NAMALWA (cell line): ENCODE measurements at places on chromosomes 4 and X.
A peak's percentile ranks its signal among the peaks of the same experiment; 100 is the strongest.

DNA sequence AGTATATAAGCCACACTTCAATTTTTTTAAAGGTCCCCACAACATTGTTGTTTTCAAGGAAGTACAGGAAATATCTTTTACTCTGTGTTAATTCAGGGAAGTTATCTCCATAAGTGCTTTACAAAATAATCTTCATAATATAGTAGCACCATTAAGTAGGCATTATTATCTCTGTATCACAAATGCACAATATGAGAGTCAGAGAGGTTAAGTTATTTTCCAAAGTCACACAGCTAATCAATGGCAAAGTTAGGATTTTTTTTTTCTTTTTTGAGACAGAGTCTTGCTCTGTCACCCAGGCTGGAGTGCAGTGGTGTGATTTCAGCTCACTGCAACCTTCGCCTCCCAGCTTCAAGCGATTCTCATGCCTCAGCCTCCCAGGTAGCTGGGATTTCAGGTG is 35.1 kb upstream of the PI4K2B start:
- no peak for DNase-seq

GRCh38 chr4:80103629-80104028 is 30.6 kb upstream of the ANTXR2 start:
- no peak for DNase-seq

GRCh38 chr4:5866841-5867813 is 25.8 kb downstream of the CRMP1 start:
- DNase-seq = no peak

GRCh38 chrX:136829413-136829812 is 48.7 kb upstream of the ARHGEF6 start:
- no peak for DNase-seq

DNA sequence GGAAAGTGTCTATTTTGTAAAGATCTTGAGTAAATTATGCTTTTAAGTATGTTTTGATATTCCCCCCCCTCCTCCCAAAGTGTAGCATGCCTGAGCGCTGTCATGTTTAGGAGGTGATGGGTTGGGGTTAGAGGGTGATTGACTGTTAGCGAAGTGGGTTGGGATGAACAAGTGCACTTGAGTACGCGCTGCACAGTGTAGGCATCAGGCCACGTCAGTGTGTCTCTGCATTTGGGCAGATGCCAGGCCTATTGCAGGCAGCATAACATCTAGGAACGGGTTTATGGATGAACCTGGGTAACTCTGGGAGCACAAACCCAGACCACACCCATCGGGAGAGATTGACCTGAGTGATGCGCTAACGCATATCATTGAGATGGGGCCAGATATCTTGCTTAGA is 111.2 kb downstream of the TBL1X start:
- no peak for DNase-seq

DNA sequence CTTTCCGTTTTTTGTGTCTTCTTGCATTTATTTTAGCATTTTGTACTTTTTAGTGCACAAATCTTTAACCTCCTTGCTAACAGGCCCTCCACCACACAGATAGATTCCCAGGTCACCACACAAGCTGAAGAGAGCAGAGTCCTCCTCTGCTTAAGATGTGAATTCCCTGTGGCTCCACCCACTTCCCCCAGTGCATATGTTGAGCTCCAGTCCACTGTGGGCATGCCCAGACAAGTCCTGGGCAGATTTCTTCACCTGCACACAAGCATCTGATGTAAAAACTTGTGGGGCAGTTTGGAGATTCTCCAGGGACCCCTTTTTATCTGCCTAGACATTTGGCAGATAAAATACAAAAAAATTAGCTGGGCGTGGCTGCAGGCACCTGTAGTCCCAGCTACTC is 19.8 kb upstream of the PASD1 start:
- DNase-seq = no peak

- DNase-seq = no peak
Observed at GRCh38 chrX:16125520-16126149, 2.3 kb downstream of the GRPR start.

DNA sequence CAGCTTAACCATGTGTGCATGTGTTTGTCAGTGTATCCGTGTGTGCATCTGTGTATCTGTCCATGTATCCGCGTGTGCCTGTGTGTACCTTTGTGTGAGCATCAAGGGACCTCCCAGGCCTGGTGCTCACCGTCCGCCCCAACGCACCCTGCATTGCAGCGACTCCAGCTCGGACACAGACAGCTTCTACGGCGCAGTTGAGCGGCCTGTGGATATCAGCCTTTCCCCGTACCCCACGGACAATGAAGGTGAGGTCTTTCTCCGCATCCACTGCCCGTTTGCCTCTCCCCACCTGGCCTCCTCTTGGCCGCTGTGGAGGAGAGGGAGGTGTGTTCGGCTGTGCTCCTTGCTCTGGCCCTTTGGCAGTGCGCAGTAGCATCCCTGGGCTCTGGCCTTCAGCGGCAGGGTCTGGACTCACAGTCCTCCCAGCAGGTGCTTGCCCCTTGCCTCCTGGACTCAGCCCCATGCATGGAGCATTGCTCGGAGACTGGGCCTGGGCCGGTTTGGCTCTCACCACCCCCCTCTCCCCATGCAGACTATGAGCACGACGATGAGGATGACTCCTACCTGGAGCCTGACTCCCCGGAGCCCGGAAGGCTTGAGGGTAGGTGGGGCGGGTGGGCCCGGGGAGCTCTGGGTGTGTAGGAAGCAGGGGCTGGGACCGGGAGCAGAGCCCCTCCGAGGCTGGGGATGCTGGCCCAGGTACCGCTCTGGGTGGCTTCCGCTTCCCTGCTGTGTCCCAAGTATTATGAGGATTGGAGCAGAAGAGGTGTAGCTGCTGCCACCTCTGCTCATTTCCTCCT is 16.4 kb upstream of the ADD1 start:
- DNase-seq = no peak

- no peak for DNase-seq
Observed at GRCh38 chr4:123588631-123589241, 192.1 kb downstream of the SPRY1 start.

GRCh38 chrX:3820167-3820566 is 106.7 kb upstream of the PRKX start:
- DNase-seq = no peak

DNA sequence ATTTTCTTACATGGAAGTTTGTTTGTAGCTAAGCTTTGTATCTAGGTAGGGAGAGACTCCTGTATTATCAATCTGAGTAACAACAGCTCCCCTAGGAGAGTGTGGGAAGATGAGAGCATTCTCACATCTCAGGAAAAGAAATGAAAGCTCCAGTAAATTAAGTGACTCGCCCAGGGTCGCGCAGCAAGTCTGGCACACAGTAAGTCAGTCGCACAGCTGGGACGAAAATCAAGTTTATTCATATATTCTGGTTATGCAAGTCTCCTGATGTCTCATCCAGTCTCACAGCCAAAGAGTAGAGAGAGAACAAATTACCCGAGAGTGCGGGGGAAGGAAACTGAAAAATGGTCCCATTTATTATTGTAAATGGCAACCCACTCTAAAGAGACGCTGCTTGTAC is 216.1 kb downstream of the STK32B start:
- DNase-seq = no peak

GRCh38 chrX:65720381-65720964 is 53.0 kb downstream of the MSN start:
- DNase-seq = no peak

DNA sequence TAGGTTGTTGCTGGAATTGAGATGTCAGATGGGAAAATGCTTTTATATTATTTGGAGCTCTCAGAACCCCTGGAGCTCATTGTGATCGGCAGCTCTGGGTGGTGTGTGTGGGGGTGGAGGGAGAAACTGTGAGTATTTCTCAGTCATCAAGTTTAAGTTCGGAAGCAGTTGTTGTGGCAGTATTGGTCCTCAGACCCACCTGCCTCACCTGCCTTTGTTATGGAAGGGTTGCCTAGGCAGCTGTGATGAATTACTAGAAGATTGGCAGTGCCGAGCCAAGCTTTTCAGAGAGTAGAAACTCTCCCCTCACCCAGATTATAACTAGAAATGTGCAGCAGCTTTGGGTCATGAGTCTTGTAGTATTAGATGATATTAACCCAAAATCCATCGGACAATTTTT is 9.5 kb downstream of the IGSF1 start:
- DNase-seq = no peak

DNA sequence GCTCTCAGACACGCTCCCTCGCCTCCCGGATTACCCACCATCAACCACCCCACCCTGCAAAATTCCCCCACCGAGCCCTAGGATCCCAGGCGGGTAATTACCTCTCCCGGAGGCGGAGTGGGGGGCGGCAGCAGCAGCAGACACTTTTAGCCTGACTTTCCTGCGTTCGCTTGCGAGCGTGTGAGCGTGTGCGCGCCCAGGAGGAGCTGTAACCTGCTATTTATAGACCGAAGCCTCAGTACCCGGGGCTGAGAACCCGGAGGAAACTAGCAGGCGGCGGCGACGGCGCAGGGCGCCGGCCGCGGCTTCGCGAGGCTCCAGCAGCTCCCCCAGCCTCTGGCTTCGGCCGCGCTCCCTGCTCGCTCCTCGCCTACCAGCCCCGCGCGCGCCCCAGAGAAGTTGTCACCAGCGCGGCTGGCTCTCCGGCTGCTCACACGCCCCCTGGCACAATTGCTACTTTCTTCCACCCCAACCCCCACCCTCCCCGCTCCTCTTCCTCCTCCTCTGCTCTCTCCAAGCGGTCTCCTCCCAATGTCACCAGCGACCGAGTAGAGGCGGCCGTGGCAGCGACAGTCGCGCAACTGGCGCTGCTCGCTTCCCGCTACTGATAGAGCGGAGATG is at the start of gene INPP4B:
Gene INPP4B, minus strand, starts transcription at position 194 of the 621 bp plus-strand sequence.
- no peak for DNase-seq

DNA sequence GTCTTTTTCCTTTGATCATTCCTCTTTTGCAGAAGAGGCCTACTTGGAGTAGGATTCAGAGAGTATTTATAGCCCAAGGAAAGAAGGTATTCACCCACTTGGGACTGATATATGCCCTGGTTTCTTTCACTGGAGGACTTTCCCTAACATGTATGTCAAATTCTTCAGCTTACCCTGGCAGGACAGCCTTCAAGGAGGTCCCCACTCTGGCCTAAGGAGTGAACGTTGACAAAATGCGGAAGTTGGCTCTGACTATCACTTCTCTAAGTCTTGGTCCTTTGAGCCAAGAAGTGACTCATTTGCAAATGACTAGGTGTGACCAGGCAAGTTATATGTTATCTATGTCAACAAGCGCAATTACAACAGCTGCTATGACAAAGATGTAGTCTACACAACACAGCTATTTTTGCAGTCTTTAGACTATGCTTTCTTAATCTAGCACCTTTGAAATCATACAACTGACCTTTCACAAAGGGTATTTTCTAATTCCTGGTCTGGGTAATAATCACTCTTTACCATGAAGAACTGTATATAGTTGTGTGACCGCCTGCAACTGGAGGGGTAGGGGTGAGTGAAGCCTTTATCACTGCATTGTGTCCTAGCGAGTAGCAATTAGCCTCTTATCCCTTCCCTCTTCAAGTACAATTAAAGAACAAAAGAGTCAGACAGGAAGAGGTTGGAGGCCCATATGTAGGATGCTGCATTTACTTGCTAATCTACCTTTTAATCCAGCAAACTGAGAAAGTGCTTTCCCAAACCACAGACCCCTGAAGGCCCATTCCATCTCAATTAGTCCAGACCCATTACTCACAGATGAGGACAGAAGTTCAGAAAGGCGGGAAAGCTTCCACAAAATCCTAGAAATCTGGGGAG is 50.1 kb downstream of the RASGEF1B start:
- DNase-seq = peak; percentile 79

DNA sequence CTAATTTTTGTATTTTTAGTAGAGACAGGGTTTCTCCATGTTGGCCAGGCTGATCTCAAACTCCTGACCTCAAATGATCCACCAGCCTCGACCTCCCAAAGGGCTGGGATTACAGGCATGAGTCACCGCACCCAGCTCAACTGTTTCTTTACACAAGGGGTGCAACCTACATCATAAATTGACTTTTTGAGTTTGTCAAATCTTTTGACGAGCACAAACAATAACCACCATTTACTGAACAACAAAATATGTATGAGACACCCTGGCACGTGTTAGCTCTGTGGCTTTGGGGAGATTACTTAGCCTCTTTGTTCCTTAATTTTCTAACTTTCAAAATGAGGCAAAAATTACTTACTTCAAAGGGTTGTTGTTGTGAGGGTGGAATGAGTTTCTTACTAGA is 23.5 kb upstream of the SLC34A2 start:
- no peak for DNase-seq

DNA sequence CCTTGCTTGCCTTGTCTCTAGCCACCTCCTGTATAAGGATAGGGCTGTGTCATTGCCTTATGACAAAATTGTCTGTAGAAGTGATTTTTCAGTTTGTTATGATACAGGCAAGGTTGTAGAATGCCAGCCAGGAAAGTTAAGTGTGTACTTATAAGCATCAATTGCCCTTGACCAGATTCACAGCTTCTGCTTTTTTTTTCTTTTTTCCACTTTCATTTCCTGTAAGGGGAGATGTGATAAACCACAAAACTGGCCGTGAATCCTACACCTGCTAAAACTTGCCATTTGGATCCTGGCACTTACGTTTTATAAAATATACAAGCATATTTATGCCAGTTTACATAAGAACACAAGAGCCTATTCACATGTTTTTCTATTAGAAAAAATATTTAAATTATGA is 35.0 kb upstream of the BMPR1B start:
- DNase-seq = peak; percentile 79

DNA sequence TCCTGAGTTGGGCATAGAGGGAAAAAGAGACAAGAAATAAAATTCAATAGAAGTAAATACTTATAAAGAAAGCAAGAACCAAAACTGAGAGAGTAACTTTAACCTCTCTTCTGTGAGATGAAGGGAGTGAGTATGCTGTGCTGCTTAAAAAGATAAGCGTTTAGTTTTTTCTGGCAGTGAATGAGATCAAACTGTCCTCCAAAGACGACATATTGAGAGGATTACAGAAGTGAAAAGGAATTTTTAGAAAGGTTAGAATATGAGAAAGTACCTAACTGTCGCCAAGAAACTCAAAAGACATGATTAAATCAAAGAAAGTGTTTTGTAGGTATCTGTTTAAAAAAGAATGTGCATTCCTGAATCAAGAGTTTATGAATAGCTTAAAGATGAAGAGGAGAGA is 16.0 kb downstream of the GAB1 start:
- no peak for DNase-seq

DNA sequence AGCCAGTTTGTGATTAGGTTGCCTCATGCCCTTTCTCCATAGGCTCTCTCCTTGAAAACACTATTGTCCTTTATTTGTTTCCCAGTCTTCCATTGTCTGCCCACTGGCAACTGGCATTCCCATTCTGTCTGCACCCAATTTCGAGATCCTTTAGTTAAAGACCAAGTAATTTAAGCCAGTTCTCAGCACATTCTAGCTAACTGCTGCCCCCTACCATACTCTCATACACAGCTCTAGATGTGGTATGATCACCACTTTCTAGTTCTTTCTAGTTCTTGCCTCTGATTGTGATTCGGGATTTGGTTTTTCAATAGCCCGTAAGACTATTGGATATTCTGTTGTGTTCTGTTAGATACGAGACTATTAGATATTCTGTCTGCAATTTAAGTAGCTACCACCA is 135.8 kb upstream of the TRPC5 start:
- DNase-seq = no peak

- no peak for DNase-seq
Observed at GRCh38 chr4:140180577-140180976, 26.6 kb upstream of the MAML3 start.

- DNase-seq = peak; percentile 23
Observed at GRCh38 chrX:82961129-82961528, 547.0 kb upstream of the POU3F4 start.
